Aorta (tissue), 5 donors: ENCODE measurements at places on chromosomes 3 and 15. TPM values are rescaled to one million over a fixed set of nuclear protein-coding genes. Genes with fewer than 3 reads are reported as not detected.

Gene MKRN3
- total RNA-seq: 1.6 TPM

Gene POTEB2
- total RNA-seq: not detected

Gene CEP70
- total RNA-seq: 27.9 TPM

Gene CIDEC
- total RNA-seq: not detected

Gene C2CD4A
- total RNA-seq: 0.19 TPM

Gene GOLGA6A
- not detected for total RNA-seq

Gene PPP2R3A
- total RNA-seq: 15.6 TPM

Gene AMIGO3
- total RNA-seq: not detected

Gene CD200R1
- 6.5 TPM for total RNA-seq
